ENCODE measurements at places on chromosomes 5 and 9.

GRCh38 chr9:127497656-127498290 lies 46.5 kb downstream of the LRSAM1 start:
- no peak for DNase-seq

DNA sequence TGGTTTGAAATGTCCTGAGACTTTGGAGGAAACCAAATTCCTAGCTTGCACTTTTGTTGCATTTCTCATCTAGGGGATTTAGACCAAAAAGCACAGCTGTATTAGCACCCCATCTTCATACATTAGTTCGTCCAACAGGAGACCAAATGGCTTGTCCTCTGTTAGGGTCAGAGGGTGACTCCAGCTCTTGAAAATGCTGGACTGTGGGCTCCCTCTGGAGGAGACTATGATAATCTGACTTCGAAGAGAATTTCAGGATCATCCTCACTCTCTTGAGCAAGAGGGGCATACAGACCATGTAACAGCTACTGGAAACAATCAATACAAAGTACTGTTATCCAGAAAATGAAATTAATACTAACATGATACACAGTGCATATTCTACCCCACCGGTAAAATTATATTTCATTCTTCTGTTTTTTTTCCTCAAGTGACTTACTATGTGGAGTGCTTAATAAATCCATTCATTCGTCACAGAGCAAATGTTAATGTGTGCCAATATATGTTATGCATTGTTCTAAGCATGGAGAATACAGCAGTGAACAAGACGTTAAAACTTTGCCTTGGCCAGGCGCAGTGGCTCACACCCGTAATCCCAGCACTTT lies 63.7 kb upstream of the PPP2CA start:
- peak; percentile 88 for DNase-seq

DNA sequence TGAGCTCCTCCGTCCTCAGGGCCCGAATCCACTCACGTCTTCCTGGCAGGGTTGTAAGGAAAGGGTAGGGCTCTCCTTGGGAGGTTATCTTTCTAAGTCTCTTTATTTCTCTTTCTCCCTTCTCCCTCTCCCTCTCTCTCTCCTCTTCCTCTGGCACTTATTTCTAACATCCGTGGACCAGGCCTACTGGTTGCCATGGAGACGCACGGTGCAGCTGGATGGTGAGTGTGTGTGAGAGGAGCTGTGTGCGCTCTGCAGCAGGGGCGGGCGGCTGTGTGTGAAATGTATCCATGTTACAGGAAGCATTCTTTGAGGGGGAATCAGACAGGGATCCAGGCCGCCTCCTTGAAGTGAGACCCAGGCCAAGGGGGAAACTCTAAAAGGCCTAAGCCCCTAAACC lies 32.2 kb downstream of the PCDH1 start:
- DNase-seq: peak; percentile 29

GRCh38 chr5:176851871-176852658 lies 41.7 kb downstream of the UNC5A start:
- DNase-seq: no peak

DNA sequence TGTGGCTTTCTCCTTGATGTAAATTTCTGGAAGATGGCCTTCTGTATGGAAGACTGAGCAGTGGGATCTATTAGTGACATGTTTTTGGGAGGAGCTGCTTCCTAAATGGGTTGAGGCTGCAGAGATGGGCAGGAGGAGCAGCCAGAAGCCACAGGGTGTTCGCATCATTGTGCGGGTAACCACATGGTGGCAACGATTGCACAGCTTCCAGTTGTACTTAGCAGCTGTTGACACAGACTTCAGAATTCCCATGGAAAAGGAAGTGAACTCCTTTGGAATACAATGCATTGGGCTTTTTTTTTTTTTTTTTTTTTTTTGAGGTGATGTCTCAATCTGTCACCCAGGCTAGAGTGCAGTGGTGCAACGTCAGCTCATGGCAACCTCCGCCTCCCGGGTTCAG lies 297.3 kb downstream of the NR3C1 start:
- peak; percentile 52 for DNase-seq

- DNase-seq: no peak
Measured at GRCh38 chr9:101307524-101308213, 77.1 kb downstream of the BAAT start.
